ENCODE measurements at places on chromosomes 3 and 15.

DNA sequence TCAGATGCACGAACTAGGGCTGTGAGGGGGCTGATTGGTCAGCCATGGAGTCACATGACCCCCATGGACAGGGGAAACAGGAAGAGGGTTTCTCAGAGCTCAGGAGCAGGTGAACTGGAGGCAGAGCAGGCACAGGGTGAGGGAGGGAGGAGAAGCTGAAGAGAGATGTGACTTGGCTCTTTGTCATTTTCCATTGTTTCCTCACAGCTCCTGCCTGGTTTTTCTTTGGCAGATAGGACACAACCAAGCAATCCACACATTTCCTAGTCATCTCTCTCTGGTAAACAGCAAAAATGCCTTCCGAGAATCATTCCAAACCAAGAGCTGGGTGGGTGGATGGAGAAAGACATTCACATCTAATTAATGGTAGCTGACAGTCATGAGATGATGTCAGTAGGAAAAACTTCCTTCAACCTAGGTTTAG, 43.4 kb upstream of the LMCD1 start:
- DNase-seq: peak; percentile 91

- DNase-seq: no peak
These were observed 40.3 kb downstream of the KCNAB1 start for GRCh38 chr3:156160647-156161046.

DNA sequence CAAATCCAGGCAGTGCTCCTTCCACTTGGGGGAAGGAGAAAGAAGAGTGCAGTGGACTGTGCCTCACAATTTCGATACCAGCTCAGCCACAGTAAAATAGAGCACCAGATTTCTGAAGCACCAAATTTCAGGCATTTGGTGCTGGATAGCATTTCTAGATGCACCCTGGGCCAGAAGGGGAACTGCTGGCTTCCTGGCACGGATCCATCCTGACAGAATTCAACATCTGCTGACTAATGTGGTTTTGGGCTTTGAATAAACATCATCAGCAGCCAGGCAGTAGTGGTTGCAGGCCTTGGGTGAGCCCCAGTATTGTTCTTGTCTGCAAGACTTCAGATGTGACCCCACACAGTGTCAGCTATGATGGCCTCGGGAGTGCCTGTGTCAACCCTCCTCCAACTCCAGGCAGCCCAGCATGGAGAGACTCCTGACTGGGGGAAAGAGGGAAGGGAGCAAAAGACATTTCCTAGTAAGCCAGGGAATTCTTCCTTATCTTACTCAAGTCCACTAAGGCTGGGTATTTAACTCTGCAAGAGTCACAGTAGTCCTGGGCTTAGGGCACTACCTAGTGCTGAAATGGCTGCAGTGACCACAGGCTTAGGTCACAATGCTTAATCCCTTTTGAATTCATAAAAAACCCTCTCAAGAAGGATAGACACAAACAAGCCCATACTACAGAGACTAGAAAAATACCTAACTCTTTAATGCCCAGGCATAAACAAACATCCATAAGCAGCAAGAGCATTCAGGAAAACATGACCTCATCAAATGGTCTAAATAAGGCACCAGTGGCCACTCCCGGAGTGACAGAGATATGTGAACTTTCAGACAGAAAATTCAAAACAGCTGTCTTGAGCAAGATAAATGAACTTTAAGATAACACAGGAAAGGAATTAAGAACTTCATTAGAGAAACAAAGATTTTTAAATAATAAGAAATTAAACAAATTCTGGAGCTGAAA, 74.7 kb downstream of the SPATA16 start:
- peak; percentile 62 for DNase-seq

- no peak for DNase-seq
These were observed 32.3 kb downstream of the NKIRAS1 start for GRCh38 chr3:23884481-23884880.

- no peak for DNase-seq
These were observed 25.1 kb downstream of the SHISA5 start for GRCh38 chr3:48478626-48479555.

GRCh38 chr3:11717301-11717700, 73.6 kb upstream of the VGLL4 start:
- DNase-seq: peak; percentile 61

DNA sequence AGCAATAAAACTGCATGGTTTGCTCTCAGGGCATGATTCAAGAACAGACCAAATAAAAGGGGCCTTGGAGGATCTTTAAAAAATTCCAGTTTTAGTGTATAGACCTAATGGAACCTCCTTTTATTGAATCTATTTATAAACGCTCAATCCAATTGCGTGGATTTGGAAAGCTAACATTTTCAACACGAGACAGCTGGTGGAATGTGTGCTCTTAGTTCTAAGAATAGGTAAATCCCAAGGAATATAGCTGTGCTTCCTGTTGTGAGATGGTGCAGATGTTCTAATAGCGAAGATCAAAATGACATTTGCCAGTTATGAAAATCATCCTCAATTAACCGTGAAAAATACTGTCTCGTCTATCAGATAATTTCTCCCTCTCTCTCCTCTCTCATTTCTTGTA, 192.5 kb downstream of the ATP10A start:
- DNase-seq: no peak

- no peak for DNase-seq
These were observed 8.3 kb downstream of the EOGT start for GRCh38 chr3:69005071-69005790.

DNA sequence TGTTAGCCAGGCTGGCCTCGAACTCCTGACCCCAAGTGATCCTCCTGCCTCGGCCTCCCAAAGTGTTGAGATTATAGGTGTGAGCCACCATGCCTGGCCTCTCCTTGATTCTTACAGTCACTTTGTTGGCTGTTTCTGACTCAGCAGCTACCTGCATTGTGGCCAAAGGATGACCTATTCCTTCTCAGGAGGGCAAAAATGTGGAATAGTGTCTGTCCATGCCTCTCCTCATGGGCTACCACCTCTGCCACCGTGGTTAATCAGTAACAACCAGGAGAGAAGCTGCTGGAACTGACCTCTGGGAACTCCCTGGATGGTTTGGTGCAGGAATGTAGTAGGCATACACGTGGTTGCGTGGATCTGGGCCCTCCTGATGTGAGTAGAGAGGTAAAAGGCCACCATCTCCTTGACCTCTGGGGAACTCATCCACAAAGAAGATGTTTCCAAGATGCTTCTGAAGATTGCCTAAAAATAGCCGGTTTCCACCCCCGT, 63.3 kb downstream of the FLNB start:
- no peak for DNase-seq

DNA sequence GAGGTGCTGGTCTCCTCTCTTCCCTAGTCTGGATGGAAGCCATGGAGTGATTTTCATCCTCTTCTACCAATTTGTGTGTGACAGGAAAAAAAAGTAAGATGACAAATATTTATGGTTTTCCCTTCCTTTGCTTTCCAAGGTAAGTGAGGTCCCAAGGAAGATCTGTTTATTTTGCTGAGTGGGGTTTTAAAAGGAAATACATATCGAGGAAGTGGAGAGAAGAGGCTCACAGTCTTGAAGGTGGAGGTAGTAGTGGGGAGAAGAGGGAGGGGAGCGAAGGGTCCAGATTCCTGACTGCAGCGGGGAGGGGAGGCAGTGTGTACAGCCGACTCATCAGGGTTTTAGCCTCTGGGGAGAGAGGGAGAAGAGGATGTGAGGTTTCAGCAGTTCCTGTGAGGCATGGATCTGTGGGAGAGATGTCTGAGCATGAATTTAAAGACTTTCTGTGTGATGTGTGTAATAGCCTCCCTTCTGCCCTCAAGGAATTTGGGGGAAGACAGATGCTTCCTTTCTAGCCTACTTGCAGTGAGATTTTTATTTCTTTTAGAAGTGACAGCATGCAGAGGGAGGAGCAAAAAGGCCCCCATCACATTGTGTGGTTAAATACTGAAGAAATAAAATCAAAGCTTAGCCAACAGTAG, 272.4 kb downstream of the THRB start:
- DNase-seq: peak; percentile 73

GRCh38 chr3:53820084-53820483, 26.1 kb downstream of the CHDH start:
- no peak for DNase-seq

DNA sequence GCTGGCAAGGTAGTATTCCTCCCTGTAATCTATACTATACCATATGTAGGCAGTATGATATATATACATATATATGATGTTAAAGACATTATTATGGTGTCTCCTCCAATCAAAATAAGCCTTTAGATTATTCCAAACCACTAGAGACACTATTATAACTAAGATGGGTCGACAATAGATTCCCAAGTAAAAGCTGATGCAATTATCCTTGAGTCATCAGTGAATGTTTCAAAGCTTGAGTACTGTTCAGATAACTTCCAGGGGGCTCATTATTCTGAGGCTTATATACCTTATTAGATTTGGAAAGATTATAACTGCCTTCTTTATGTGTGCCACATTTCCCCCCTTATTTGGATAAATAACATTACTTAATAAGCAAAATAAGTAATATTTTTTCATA, 11.9 kb upstream of the C3orf38 start:
- DNase-seq: peak; percentile 70

GRCh38 chr15:69934607-69935006, 163.1 kb downstream of the TLE3 start:
- no peak for DNase-seq

All from fibroblast of skin of scalp (primary cell).